ENCODE measurements at places on chromosomes 16 and 17.

- no peak for DNase-seq
Measured at GRCh38 chr17:55748841-55749240, 2.0 kb upstream of the PCTP start.

GRCh38 chr17:10727192-10727591 is 2.6 kb downstream of the TMEM220 start:
- DNase-seq = no peak

GRCh38 chr17:19275457-19276127 is 38.4 kb downstream of the EPN2 start:
- DNase-seq = no peak

- DNase-seq = no peak
Measured at GRCh38 chr17:55275894-55276804, 11.4 kb downstream of the HLF start.

DNA sequence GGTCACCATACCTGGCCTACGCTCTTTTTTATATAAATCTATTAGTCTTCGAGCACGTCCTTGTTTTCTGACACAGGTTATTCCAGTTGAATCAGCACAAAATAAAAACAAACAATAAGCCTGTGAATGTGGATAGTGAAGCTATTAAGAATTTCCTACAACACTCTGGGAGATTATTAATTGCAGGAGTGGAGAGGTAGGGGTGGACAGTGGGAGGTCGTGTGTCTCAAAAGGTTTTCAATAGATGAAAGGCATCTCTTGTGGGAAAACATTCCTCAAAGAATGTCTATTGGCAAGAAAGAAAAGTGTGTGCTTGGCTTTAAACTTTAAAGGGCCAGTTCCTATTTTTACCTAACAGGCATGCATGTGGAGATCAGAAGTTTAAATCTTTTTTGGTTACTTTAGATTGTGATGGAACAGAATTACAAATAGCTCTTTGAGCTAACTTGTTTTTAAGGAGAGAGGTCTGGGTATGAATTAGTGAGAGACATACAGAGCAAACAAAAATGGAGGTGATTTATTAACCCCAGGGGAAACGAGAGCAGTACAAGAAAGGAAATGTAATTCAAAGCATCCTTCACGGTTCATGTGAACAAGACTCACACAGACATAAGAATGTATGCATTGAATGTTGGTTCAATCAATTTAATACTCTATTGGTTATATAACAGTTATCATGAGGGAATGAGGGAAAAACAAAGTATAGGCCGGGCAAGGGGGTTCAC is 9.0 kb downstream of the SMYD4 start:
- DNase-seq = no peak

DNA sequence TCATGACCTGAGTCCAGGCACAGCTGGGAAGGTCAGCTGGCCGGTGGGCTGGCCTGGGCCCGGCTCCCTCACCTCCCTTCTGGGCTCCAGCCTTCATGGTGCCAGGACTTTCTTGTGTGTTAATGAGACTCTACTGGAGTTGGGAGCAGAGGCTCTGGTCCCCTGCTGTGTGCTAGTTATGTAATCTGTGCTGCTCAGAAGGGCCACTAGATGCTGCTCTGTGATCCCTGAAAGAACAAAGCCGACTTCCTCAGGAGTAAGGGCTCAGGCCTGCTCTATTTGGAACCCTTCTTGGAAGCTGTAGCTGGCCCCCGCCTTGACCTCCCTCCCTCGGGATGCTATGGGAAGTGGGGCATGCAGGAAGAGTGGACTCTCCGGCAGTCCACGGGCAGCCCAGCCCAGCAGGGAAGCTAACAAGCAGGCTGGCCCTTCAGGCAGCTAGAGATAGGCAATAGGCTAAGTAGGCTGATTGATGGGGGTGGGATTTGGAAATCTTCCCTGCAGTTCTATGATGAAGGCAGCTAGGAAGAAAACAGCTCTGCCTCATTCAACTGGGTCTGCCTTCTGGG is 3.3 kb upstream of the CDK5R1 start:
- peak; percentile 86 for DNase-seq

- no peak for DNase-seq
Measured at GRCh38 chr16:12539185-12539929, 264.3 kb downstream of the CPPED1 start.

GRCh38 chr16:947255-947921 is 23.4 kb downstream of the LMF1 start:
- no peak for DNase-seq

DNA sequence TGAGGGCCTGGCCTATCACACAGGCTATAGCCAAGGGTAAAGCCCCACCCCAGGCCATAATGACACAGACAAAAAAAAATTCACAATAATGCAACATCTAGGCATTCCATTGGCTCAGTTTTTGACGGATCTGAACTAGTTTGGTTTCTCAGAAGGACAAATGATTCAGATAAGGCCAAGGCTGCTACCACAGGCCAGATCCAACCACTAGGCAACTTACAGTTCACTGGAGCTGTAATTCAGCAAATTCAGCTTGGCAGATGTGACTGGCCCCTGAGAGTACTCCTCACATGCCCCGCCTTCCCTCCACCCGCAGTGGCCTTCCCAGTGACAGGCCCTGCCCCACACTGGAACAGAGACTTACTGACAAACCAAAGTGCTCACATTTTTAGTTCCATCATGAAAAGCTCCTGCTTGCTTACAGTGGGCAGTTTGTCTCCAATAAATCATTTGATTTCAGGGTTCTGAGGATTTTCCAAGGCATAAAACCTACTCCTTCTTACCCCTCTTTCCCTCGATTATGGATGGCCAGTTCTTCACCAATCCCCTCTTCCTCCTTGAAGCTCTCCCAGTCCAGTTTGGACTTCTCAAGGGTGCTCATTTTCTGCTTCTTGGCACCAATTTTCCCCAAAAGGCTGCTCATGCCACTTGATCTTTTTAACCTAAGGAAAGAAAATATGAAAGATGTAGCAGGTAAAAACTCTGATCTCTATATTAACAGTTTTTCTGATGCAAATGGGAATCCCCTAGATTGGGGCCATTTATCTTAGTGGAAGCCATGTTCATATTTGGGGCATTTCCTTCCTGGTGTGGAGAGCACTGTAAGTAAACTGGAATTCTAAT is 53.3 kb upstream of the BCAR1 start:
- DNase-seq = peak; percentile 86

DNA sequence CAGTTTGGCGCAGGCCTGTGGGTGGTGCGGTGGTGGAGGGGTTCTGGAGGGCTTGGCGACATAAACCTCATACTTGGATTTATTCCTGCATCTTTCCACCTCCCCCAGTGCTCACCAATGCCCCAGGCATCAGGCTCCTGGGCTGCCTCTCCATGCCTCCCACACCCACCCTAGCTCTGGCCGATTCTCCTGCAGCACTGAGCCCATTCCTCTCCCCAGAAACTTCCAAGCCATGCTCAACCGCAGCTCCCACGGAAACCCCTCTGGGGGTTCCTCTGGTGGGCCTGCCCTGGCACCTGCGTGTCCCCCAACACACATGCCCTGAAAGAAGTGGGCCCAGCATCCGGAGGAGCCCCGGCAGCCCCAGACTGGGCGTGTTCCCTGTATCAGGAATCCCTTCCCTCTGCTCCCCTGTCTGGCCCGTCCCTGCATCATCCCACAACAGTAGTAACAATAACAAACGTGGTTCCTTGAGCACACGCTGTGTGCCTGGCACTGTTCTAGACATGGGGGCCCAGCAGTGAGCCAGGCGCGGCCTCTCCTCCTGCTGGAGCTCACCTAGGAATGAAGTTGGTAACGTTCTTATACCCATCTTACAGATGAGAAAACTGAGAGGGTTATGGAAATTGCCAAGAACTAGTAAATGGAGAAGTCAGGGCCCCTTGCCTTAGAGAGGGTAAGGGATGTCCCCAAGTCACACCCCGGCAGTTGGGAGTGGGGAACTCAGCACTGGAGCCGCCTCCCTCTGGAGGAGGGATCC is 2.3 kb downstream of the PRSS21 start:
- peak; percentile 25 for DNase-seq

GRCh38 chr16:11047057-11047456 is 102.7 kb downstream of the CLEC16A start:
- DNase-seq = no peak

- DNase-seq = no peak
Measured at GRCh38 chr16:64870859-64871258, 251.0 kb downstream of the CDH11 start.

DNA sequence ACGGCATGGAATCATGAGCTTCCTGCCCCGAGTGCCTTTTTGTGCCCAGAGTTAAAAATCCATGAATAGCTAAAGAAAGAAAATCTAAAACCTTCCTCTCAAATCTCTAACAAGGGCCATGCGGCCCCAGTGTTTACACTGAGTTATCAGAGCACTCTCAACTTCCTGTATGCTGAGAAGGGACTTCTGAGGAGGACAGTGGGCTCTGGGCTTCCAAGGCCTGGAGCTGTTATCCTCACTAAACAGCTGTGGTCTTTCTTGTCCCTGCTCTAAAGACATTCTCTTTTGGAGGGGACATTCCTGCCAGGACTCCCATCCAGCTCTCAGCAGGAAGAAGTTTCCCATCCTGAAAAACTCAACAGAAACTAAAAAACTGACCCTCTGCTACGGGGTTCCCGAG is 135.6 kb downstream of the AATF start:
- no peak for DNase-seq

- no peak for DNase-seq
Measured at GRCh38 chr17:45260204-45260783, 1.6 kb downstream of the SPATA32 start.

- DNase-seq = no peak
Measured at GRCh38 chr16:50741225-50741780, 583 bp upstream of the CYLD start.
